ENCODE measurements at places on chromosomes 5 and 9.

GRCh38 chr5:38467353-38468040 lies 88.9 kb downstream of the LIFR start:
- DNase-seq = no peak

GRCh38 chr9:90007516-90008440 lies 403.0 kb downstream of the GADD45G start:
- DNase-seq = no peak

DNA sequence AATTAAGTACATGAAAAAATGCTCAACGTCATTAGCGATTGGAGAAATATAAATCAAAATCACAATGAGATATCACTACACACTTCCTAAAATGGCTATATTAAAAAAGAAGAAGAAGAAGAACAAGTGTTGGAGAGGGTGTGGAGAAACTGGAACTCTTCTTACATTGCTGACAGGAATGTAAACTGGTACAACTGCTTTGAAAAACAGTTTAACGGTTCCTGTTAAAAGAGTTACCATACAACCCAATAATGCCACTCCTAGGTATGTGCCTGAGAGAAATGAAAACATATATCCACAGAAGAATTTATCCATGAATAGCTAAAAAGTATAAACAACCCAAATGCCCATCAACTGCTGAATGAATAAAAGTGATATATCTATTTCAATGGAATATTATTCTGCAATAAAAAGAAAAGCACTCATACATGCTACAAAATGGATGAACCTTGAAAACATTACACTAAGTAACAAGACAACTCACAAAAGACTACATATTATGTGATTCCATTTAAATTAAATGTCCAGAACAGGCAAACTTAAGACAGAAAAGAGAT lies 9.0 kb downstream of the FEM1C start:
- no peak for DNase-seq

GRCh38 chr5:99059685-99060084 lies 130.9 kb upstream of the CHD1 start:
- DNase-seq = no peak

DNA sequence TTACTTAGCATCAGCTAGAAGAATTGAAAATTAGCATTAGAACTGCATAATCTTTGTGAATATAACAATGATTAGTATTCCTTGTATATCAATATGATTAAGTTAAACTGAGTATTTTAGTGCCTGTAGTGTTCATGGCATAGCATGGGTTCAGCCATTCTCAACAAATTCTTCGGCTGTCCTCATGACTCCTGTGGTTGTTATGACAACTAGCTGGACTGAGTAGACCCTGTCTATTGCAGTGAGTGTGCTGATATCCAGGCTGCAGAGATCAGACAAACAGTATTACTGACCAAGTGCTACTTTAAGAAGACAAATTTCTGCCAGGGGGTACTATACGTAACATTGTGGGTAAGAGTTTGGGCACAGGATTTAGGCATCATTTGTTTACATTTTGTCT lies 125.9 kb downstream of the NUDT12 start:
- DNase-seq = no peak

DNA sequence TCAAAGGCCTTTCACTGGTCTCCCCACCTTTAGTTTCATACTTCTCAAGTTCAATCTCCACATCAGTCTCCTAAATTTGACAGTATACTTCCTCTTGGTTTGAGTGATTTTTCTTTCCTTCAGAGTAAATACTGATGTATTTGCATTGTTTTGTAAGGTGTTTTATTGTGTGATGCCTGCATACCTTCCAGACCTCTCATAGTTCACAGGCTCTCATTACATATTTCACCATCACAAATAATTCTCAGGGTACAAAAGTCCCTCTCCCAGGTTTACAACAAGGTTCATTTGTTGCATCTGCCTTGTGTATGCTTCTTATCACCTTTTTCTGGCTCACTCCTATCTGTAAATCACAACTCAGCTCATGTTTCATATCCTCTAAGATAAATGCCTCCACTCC lies 22.2 kb upstream of the TUSC1 start:
- no peak for DNase-seq

DNA sequence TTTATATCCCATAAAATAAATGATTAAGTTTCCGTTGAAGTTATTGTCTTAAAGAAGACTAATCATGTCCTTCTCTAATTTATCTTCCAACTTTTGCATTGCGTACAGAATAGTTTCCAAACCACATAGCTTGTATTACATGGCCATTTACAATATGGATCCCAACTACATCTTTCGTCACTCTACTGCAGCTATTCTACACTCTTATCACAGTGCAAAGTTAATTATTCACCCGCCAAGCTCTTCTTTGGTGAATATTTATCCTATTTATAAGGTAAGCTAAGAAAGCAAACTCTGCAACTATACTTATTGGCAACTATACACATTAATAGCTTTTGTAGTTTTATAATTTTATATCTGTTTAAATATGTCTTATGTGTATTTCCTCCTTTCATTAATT lies 75.9 kb upstream of the ADAMTS19 start:
- DNase-seq = no peak

- no peak for DNase-seq
Observed at GRCh38 chr5:112919972-112920371, 2.1 kb downstream of the REEP5 start.

- DNase-seq = no peak
Observed at GRCh38 chr9:15576350-15577050, 23.7 kb downstream of the CCDC171 start.

GRCh38 chr5:77181596-77182304 lies 28.7 kb upstream of the PDE8B start:
- no peak for DNase-seq

Data from NCI-H1048 (cell line).